ENCODE measurements at places on chromosomes 6 and 20.

- no peak for DNase-seq
Observed at GRCh38 chr6:133033263-133033662, 207.9 kb upstream of the EYA4 start.

DNA sequence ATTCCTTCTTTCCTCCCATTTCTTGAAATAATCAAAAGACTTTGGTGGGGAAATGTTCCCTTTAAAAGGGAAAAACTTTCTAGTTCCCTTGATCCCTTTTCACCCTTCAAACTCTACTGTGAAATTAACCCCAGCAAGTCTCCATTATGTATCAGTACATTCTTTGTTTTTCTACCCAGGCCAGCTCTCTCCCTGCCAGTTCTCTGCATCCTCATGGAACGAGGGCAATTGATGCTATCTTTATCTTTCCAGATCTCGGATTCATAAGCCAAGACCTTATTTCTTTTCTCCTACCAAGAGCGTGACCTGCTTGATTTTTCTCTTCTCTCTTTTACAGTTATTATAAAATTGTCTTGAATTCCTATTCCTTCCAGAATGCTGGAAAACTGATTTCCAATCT is 75.8 kb downstream of the ADGRB3 start:
- DNase-seq = no peak

- DNase-seq = no peak
Observed at GRCh38 chr6:167399599-167399998, 74.7 kb downstream of the TTLL2 start.

DNA sequence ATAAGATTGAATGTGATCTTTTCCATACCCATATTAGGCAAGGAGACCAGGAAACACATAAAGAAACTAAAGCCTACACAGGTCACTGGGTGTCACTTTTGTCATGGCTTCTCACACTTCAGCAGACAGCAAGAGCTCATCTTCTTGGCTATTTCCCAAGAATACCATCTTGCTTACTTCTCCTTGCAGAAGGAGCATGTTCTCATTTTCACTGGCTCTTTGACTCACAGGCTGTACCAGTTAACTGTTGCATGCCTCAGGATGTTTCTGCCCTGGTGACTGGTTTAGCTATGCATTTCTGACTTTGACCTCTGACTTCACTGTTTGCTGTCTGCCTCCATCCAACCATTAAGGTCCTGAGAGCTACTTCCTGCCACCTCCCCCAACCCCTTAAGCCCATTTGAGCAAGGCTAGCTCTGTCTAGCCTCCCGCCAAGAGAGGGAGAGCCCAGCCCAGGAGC is 40.3 kb upstream of the OGFRL1 start:
- no peak for DNase-seq

GRCh38 chr20:46324960-46325703 is 16.8 kb upstream of the CDH22 start:
- DNase-seq = peak; percentile 7

DNA sequence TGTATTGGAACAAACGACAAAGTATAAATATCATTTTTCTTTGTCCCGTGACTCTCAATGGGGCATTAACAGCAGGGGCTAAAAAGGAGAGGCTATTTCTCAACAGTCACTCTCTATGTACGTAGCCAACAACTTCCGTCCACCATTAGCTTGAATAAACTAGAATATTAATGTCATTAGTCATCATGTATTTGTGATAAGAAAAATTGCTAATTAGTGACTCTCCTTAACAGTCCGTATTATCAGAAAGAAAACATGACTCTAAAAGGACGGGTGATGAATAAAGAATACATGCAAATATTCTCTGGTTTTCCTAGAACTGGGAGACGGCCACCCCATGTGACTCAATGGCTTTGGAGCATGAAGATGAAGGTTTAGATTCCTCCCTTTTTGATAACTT is 18.6 kb downstream of the VIP start:
- DNase-seq = no peak

DNA sequence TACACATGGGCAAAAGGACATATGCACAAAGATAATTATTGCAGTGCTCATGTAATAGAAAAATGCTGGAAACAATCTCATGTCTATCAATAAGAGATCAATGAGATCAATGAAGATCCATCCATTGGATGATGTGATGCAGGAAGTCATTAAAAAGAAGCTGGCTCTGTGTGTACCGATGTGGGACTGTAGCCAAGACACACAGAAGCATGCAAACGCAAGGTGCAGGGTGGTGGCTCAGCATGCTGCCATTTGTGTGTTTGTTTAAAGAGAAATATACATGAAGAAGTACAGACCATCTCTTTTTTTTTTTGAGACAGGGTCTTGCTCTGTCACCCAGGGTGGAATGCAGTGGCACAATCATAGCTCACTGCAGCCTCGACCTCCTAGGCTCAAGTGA is 33.1 kb upstream of the KCNB1 start:
- DNase-seq = peak; percentile 9

GRCh38 chr20:50704971-50705370 is 13.6 kb upstream of the RIPOR3 start:
- DNase-seq = no peak

DNA sequence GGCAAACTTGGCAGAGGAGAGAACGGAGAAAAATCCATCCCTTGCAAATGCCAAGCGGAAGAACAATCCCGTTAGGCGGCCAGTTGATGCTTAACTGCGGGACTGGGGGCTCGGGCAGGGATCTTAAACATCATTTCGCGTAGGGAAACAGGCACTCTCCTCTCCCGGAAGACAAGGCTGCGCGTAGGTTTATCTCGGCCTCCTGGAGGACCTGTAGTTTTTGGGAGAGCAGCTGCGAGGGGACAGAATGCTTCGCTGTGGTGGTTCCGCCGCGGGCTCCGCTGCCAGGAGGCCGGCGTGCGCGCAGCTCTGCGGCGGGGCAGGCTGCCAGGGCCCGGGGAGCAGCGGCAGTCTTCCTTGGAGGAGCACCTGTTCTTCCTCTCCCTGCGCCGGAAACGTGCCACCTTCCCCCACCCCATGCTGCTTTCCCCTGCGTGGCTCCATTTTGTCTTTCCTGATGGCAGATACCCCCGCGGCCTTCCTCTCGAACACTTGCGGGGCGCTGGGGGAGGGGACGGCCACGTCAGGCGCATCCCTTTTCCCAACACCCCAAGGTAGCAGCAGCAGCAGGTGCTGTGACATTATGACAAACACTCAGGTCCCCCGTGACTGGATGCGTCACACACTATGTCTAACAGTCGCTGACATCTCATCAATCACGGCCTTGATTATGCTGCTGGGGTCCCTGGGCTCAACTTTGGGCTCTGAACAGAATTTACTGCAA is 230.7 kb upstream of the BTBD3 start:
- DNase-seq = peak; percentile 80

DNA sequence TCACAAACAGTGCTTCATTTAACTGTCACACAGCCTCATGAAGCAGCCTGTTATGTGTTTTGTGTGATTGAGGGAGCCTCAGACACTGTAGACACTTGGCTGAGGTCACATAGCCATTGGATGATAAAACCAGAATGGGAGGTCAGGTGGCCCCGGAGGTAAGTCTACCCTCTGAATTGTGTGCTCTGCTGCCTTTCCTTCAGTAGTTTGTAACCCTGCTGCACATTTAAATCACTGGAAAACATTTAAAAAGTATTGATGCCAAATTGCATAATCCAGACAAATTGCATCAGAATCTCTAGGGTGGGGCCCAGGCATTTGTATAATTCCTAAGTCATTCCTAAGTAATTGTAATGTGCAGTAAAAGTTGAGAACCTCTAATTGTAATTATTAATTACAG is 85.2 kb upstream of the ECI2 start:
- no peak for DNase-seq

GRCh38 chr6:38982470-38982869 is 66.1 kb upstream of the GLP1R start:
- no peak for DNase-seq

DNA sequence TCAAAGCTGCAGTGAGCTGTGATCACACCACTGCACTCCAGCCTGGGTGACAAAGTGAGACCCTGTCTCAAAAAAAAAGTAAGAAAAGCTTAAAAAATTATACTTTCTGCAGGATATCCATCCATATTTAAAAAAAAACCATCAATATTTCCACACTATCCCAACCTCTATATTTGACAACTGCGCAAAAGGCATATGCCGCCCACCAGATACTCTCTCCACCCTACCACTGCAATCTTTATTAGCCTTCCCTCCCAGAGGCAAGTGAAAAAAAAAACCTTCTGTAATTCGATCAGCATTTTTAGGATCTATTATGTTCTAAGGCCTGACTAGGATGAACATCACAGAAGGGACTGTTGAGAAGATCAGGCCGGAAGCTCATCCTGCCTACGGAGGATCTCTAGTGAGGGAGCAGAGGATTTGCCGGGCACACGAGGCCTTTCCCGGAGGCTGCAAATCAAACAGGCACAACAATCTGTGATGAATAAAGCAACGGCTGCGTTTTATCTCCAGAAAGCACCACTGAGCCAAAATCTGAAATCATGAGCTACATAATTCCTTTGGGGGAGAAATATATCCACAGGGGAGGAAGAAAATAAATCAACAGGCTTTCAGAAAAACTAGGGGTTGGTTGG is 65.9 kb downstream of the GFOD1 start:
- no peak for DNase-seq

- no peak for DNase-seq
Observed at GRCh38 chr6:43995137-43995536, 132.1 kb downstream of the MRPL14 start.

GRCh38 chr6:169996378-169997051 is 245.1 kb downstream of the ERMARD start:
- DNase-seq = no peak

Measured in NCI-H1105 (cell line).